Stimulated activated naive CD8-positive, alpha-beta T cell treated with anti-CD3 and anti-CD28 coated beads, Interleukin-15, Interleukin-2, amounts not matched to agents 100 U/mL and 50 U/mL, for 24 hours (primary cell): ENCODE measurements at places on chromosomes 6 and 20.

- DNase-seq: no peak
Observed at GRCh38 chr6:117907601-117908245, 659 bp downstream of the SLC35F1 start.

DNA sequence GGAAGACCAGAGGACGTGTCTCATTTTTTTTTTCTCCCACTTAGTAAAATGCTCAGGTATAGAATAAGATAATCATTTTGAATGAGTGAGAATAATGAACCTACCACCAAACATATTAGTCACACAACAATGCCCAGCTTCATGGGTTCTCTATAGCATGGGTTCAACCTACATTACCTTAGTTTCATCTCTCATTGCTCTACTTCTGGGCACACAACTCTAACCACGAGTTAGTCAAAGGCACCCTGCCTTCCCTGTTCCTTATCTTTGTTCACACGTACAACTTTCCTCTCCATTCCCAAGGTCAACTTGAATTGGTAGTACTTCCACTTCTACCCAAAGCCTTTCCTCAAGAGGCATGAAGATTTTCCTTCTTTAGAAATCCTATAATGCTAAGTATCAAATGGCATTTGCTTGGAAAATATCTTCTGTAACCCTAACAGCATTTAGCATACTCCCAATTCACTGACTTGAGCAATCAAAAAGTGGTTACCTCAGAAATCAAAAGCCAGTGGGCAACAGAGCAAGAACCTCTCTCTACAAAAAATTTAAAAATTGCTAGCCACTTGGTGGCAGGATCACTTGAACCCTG lies 20.9 kb downstream of the DEK start:
- DNase-seq: no peak

DNA sequence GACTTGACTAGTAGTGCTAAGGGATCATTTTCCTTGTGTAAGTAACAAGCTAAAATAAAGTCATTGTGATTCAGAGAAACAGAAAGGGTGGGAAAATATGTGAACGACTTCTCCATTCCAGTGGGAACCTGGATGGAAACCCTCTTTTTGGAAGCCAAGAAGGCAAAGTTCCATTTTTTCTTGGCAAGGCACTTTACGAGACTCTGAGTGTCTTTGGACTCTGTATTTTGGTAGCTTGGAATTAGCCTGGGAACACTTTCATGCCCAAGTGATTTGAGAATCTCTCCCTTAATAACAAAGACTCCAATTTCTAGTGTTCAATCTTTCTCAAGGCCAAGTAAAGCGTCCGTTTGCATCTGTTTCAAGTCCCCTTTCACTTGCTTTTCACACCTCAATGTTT lies 100.5 kb upstream of the SASH1 start:
- DNase-seq: no peak

DNA sequence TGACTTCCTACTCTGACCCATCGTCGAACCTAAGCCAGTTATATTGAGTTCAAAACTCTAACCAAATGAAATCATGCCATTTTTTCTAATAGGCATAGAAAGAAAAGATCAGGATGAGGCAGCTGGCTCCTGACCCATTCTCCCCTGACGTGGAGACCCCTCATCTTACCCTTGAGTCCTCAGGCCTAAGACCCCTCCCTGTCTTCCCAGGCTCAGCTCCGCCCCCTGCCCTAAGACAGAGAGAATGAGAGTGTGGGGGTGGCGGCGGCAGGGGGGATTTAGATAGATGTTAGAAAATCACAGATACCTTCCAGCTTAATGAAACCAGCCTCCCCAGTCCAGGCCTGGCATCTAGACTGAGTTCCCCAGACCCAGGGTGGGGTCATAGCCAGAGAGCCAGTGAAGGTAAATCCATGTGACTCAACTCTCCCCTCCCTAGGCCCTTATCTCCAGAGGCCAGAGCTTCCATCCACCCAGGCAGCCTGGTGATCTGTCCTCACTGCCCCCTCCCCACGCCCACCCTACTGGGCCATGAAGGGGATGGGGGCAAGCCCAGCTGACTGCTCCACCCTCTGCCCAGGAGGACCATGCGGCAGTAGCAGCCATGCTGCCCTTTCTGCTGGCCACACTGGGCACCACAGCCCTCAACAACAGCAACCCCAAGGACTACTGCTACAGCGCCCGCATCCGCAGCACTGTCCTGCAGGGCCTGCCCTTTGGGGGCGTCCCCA lies 6.8 kb downstream of the TMEM63B start:
- no peak for DNase-seq

- DNase-seq: no peak
Observed at GRCh38 chr6:28480253-28480932, 35.2 kb downstream of the GPX6 start.

DNA sequence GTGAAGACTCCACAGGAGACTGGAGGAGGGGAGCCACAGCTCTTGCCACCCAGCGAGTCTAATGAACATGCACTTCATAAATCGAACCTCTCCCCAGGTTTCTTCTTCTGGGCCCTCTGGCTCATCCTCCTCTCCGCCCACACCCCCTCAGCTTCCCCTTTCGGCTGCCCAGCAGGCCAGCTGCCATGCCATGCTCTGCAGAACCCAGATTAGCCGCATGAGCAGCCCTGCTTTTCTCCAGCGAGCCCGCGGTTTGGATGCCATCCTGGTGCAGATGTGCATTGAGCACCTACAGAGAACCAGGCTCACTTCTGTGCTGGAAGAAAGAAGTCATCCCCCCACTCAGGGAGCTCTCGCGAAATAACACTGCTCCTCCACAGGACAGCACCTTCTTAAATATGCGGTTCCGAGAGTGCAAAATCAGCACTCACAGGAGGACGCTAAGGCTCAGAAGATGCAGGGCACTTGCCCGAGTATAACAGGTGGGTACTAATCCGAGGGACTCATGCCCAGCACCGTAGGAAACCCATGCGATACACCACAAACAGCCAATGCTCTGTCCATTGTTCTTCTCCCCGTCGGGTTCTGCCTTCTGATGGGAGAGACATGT lies 143.0 kb upstream of the THBS2 start:
- no peak for DNase-seq

DNA sequence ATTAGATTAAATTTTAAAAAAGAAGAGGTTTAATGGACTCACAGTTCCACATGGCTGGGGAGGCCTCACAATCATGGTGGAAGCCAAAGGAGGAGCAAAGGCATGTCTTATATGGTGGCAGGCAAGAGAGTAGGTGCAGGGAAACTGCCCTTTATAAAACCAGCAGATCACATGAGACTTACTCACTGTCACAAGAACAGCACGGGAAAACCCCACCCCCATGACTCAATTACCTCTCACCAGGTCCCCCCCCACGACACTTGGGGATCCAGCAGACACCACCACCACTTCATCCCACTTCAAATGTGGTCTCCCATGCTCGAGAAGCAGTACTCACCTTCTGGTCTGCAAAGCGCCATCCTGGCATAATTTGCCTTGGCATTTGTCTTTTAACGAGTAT lies 24.6 kb downstream of the MTFR2 start:
- DNase-seq: peak; percentile 49

DNA sequence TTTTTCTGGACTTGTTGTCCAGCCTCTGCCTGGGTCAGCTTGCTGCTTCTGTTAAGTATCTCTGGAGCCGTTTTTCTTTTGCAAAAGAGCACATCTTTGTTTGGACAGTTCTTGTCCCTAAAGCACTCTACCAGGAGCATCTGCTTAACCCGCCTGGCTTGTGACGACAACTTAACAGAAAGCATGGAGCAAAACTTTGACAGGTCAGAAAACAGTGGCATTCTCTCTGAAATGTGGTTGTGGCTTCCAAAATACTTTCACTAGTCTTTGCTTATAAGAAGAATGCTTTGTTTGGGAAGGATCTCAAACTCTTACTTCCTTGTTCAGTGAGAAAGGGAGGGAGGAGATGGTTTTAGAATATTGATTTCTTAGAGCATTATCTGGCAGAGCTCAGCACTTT lies 47.6 kb downstream of the CD109 start:
- DNase-seq: no peak

DNA sequence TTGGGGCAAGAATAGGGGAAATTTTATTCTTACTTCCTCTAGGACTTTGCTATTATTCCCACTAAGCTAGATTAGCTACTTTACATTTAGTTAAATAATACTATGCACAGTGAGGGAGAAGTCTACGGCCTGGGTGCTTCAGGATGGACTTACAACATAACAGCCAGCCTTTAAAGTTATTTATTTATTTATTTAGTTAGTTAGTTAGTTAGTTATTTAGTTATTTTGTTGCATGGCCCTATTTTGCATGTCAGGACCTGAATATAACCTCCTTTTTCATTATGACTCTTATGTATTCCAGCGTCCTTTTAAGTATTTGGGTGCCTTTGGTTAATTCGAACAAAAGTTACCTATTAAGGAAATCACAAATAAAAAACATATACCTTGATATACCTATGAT lies 238.7 kb downstream of the EYS start:
- DNase-seq: no peak

GRCh38 chr6:103326760-103327757 lies 1532.7 kb downstream of the HACE1 start:
- DNase-seq: no peak

DNA sequence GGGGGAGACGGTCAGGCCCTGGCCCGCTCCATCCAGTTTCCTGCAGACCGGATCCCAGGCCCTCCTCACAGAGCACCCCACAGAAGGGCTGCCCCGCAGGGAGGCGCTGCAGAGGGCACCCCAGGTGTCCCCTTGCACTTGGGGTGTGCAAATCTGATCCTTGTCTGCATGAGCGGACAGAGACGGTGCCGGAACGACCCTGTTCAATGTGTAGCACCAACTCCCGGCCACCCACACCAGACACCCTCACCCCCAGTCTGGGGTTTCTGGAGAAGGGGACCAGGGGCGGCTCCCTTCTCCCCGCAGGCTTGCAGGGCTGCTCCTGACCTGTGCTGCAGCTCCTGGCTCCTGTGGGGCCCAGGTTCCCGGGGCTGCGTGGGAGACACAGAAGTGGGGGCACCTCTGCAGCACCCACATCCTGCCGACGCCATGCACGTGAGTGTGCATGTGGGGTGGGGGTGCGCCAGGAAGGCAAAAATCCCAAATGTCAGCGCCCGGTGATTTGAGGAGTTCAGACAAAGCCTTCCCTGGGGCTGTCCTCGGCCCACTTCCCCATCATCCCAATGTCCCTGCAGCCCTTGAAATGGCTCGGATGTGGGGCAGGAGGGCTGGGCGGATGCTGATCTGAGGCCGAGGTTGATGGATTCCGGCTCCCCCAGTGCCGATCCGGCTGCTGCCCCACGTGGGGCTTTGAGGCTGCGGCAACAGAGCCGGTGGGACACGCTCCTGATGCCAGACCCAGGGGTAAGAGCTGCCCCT lies 85.3 kb upstream of the BHLHE23 start:
- DNase-seq: no peak

GRCh38 chr6:92281571-92282076 lies 1137.7 kb downstream of the EPHA7 start:
- DNase-seq: no peak

GRCh38 chr20:46378412-46379009 lies 27.9 kb downstream of the ELMO2 start:
- DNase-seq: no peak

- no peak for DNase-seq
Observed at GRCh38 chr6:13278991-13279390, 49.3 kb downstream of the TBC1D7 start.

DNA sequence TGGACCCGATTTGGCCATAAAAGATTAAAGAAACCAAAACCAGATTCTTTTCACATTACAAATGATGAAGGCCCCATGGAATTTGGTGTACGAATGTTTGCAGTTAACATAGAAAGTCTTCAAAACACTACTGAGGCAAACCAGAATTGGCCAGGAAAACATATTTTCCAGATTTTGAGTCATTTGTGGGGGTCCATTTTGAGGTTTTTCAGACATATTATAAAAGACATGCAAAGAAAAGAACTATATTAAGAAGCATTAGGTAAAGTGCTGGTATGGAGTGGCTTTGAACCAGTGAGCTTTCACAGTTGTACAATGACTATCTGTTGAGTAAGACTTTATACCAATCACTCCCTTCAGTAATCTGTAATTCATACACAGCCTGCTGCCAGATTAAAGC lies 168.9 kb upstream of the COL21A1 start:
- DNase-seq: no peak

GRCh38 chr6:7086488-7086887 lies 21.3 kb upstream of the RREB1 start:
- peak; percentile 56 for DNase-seq

DNA sequence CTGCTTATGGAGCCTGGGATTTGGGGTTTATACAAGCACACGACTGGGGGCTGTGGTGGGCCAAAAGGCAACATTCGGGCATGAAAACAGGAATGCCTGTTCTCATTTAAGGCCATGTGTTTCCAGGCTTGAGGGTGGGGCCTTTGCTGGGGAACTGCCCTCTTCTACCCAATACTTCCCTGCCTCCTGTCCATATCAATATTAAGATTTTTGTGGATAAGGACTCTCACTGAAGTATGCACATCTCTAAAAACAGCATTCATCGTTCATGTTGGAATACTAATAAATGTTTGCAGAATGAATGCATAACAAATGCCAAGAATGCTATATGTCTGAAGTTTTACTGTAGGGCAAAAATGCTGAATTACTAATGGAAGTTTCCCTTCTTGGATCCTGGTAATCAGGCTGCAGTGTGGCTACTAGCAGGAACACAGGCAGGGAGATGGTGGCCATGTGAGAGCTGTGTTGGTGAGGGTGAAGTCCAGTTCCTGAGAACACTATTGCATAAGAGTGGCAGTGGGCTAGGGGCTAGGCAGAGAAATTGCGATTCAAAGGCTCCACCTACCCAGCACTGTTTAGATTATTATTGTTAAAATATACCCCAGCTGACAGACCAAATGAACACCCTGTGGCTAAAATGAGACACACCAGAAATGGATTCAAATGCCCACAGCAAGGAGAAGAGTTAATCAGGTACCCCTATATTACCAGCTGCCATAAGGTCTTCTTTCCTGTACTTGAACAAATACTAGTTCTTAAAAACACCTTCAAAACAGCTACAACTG lies 644.3 kb downstream of the EPM2A start:
- DNase-seq: no peak

DNA sequence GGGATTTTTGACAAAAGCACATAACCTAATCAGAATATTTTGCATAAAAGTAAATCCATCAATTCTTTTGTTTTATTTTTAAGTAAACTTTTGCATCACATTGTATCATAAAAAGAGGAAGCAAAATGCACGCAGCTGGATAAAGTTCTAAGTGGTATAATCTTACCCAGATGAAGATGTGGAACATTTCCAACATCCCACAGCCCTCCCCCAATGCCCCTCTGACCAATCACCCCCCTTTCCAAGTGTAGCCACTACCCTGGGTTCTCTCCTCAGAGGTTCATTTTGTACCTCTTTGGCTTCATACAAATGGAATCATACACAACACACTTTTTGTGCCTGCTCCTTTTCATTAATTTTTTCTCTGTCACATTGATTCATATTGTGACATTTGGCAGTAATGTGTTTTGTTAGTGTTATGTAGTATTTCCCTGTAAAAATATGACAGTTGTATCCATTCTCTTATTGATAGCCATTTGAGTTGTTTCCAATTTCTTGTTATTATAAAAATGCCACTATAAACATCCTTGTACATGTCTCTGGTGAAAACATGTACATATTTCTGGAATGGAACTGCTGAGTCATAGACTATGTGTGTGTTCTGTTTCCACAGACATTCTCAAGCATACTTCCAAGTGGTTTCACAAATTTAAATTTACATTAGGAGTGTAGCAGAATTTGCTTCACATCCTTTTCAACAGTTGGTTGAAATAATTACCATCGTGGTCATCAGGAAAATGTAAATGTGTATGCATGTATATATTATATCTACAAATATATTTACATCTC lies 92.9 kb upstream of the SYNDIG1 start:
- DNase-seq: no peak

- no peak for DNase-seq
Observed at GRCh38 chr6:43886067-43886461, 116.1 kb downstream of the VEGFA start.
